Stimulated activated CD8-positive, alpha-beta memory T cell treated with anti-CD3 and anti-CD28 coated beads, Interleukin-15, amount 100 ng/mL, for 4 hours (primary cell): ENCODE measurements at places on chromosomes 11 and 22.

GRCh38 chr11:88827018-88827676, 238.6 kb downstream of the GRM5 start:
- DNase-seq: no peak

DNA sequence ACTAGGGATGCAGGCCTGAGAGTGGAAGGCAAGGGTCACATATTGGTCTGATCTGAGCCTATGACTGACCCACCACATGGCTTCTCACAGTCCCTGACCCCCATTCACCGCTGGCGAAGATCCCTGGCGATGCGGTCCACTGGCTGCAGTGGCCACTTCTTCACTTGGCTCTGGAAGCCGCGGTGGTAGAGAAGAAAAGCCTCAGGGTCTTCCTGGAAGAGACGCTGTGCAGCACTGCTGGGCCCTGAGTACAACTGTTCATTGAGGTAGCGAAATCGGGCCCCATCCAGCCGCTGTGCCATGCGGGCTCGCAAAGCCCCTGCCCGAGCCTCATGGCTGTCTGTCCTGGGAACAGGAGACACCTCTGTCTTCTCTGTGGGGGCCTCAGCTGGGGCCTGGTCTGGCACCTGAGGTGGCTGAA, 2.4 kb downstream of the RRP8 start:
- no peak for DNase-seq

DNA sequence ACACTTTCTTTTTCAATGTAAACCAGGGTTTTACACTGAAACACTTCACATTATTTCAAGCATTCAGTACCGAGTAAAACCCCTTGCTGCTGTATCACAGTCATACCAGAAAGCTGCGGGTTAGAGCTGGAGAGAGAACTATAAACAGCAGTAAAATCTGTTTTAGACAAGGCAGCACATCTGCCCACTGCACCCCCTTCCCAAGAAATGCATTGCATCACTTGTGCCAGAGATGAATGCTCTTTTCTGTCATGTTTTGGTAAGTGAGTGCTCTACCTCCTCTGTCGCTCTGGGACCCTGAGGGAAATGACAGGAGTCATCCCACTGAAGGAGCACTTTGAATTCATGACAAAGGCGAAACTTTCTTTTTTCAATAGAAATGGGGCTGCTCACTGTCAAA, 107.2 kb downstream of the MAML2 start:
- no peak for DNase-seq

DNA sequence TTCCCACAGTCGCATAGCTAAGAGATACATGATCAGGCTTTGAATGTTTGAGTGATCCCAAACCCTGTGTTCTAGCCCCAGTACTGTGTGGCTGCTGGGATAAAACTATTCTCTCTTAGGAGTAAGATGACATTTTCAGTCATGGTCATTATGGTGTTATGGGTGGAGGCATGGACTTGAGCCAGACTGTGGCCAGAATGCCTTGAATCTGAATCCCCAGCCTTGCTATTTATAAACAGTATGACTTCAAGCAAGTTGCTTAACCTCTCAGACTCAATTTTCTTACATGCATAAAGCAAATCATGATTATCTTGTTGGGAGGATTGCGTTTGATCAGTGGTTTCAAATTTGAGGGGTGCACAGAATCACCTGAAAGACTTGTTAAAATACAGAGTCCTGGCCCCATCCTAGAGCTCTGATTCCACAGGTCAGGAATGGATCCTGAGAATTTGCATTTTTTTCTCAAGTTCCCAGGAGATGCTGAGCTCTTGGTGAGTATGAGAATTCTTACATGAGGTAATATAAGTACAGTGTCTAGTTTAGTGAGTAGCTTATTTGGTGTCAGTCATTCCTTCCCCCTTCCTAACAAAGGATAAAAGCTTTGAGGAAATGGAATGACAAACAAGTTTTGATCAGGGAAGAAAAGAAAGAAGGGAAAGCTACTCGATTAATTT, 571.7 kb downstream of the METTL15 start:
- DNase-seq: no peak

DNA sequence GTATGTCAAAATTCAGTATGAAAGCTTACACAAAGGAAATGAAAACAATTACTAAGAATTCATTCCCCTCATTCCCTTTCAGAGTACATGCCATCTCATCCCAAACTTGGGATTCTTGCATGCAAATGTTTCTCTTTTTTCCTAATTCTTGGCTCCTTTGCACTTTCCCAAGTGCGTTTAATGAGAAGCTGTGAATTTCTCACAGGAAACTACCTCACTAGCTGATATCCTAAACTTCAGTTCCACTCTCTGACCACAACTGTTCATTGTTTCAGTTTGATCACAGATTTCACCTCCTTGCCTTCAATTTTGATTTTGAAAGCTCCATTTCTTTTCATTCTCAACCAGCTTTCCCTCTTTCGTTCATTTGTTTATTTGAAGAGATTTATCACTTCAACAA, 5.9 kb upstream of the ARL14EP start:
- DNase-seq: no peak

DNA sequence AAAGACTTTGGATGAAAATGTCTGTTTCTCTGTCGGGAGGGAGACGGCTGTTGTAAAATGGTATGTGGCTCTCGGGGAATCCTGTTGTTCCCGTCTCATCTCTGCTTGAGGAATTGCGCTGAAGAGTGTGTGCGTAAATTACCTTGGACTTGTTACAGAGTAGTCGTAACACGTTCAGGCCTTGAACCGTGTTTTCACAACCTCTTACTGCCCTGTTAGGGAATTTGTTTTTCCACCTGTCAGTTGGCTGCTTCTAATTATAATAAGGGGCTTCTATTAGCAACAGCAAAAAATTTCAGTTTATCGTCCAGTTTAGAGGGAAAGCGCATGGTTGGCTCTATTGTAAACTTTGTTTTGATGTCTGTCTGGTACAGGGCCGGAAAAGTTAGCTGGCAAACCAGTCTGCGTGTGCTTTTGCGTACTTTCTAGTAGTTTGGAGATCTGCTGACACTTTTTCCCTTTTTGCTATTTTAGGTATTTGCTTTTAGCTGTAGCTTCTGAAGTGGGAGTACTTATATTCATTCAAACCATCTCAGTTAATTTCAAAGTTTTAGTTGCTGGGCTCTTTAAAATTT, 1.5 kb downstream of the HIPK3 start:
- no peak for DNase-seq

DNA sequence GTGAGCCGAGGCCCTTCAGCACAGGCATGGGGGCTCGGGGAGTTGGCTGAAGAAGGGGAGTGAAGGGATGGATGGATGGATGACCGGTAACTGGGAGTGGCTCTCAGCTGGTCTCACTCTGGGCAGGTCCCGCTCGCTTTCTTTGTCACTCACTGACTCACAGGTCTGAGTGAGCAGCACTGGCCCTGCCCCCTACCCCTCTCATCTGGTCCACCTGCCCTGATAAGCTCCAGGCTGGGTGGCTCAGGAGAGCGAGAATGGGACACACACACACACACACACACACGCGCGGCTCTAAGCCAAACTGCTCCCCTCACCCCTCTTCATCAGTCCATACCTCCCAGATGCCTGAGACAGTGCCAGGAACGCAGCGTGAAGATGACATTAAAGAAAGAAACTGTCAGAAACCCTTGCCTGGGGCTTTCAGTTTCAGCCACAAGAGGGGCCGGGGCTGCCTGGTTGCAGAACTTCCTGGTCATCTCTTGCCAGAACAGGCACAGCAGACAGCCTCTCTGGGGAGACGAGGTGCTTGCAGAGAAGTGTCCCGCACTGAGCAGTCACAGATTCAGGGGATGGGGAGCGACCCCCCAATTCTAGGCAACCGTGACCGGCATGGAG, 16.5 kb upstream of the SHISAL1 start:
- no peak for DNase-seq

DNA sequence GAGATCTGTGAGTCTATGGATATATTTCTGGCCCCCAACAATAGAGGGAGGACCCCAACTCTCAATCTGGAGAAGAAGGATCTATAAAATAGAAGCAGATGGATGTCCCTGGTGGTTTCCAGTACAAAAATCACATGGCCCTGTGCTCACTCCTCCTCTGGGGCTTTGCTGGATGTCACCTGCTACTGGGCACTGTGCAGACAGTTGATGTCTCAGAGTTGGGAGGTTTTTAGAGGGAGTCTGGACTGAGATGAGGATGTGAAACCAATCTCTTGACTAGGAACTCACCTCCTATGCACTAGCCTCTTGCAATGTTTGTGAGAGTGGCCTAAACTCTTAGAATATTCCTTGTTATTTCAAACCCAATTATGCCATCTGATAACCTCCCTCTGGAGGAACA, 107.2 kb downstream of the SCN3B start:
- no peak for DNase-seq

GRCh38 chr22:16783930-16784354, 41.3 kb downstream of the XKR3 start:
- no peak for DNase-seq

DNA sequence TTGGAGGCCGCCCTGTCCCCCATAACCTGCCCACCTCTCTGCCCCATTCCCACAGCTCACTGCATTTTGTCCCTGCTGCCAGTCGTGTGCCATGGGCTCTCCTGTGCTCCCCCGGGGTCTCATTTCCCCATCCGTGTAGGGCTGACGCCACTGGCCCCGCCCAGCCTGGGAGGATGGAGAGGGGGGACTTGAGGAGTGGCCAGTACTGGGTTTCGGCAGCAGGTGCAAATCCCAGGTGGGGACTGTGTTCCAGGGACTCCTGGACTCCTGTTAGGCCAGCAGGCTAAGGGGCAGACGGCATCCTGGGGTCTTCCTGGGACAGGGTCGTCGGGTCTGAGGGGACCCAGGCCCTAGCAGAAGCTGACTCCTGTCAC, 1.2 kb upstream of the MYO7A start:
- DNase-seq: no peak

DNA sequence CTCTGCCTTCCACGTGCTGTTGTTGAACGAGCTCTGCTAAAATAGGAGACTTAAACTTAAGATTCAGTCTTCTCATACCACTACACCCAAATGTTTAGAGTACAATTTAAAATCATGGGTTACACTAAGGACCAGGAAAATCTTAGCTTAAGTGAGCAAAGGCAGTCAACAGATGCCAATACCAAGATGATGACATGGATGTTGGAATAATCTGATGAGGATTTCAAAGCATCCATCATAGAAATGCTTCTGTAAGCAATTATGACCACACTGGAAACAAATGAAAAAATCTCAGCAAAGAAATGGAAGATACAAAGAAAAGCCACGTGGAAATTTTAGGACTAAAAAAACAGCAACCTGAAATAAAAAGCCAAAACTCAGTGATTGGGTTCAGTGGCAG, 109.8 kb downstream of the ATXN10 start:
- DNase-seq: no peak

GRCh38 chr11:133531971-133532651, at the start of gene OPCML:
Gene OPCML, minus strand, starts transcription at chr11:133532501.
- DNase-seq: no peak

DNA sequence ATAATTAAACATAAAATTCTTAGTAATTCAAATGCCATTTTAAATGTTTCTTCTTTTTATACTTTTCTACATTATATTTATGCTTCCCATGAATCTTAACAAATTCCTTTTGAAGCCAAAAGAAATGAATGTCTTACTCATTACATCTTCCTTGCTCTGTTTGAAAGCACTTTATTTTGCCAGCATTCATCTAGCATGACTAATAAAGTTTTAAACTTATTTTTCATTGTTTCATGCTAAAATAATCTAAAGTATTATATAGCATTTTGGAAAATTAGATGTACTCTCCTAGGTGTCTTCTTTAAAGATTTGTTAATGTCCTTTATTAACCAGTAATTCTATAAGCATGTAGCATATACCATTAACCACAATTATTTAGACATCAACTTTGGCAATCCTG, 9.7 kb upstream of the PIWIL4 start:
- no peak for DNase-seq

DNA sequence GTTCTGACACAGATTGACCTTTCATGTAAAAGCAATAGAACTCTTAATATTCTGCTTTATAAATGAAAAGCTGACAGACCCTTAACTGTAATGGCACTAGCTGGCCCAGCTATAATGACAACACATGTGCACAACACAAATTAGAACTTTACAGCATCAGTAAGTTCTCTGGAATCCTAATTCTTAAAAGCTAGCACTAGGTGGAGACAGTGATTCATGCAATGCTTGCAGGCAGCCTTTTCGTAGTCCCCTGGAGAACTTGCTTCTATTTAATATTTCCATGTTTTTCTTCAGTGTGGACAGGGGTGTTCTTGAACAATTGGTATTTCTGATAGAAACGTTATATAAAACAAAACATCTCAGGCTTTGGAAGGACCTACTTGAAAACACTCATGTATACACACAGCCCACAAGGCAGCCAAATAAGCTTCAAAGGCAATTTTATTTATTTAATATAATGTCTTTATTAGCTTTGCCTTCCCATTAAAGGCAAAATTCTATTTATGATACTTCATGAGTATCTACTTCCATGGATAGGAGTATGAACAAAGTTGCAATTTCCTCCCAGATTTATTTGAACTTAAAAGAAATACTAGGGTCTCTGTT, 374.3 kb upstream of the MPPED2 start:
- no peak for DNase-seq

DNA sequence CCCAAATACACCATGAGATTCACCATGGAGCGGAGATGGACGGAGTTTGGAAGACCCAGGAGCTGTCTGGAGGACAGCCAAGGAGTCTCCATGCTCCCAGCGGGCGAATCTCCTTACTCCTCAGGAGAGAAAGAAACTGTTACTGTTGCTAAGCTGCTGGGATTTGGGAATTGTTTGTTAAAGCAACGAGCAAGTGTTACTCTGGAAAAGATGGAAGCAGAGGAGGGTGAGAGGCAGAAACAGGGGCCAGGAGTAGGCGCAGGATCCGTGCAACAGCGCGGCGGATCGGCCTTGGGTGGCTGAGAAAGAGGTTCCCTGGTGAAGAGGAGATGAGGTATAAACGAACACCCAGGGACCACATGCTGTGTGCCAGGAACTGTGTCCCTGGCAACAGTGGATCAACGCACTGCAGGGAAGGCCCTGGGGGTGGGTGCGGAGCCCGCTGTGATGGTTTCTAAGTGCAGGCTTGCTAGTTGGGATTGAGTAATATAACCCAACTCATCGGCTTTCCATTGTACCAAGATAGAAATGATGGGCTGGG, 1436.4 kb downstream of the BRD1 start:
- no peak for DNase-seq
